Neuronal stem cell (in vitro differentiated cells): ENCODE measurements at places on chromosomes 6 and 20.

DNA sequence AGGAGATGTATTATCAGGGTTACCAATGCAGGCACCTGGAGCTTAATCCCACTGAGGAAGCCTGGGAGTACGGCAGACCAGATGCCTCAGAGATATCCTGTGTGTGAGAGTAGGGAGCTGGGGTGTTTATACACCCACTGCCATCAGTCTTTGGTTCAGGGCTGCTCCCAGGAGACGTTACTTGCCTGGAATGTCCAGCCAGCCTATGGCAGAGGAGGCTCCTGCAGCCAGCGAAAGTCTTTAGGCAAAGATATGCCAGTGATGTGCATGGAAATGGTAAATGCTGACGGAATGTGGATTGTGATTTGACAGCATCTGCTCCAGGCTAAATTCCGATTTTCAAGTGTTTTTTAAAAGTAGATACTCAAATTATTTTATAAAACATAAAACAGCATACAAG, 282.0 kb downstream of the BTBD3 start:
- DNase-seq: no peak

GRCh38 chr6:55528624-55529023, 50.4 kb downstream of the HMGCLL1 start:
- DNase-seq: peak; percentile 5

DNA sequence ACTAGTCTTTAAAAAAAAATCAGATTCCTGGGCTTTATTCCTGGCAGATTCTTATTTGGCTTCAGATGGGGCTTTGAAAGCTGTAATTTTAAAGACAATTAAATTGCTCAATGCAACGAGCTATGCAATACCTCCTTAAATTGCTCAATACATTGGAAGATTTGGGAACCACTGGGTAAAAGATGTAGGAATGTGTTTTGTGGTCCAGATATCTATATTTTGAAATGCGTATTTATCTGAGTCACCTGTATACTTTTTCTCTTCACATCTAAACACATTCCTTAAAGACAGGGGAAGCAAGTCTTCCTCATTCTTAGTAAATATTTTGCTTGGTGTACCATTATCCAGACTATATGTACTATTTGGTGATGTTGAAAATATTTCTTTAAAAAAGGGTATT, 29.6 kb upstream of the MAP7 start:
- no peak for DNase-seq

DNA sequence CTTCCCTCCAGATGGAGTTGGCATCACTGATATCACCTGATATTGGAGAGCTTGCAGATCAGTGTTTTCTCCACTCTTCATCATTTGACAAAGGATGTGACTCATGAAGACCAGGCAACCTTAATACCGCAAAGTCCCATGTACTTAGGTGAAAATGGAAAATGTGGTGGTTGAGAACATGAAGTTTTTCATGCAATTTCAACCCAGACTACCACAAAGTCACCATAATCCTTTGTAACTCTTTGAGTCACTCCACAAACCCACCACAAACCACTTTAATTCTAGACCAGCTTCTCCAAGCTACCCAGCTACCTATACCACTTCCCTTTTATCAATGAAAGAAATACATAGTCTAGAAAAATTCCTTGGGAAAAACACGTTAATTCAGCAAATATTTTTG, 7.1 kb downstream of the NHLRC1 start:
- no peak for DNase-seq

- DNase-seq: no peak
Measured at GRCh38 chr6:106039897-106040592, 46.1 kb upstream of the PRDM1 start.

- DNase-seq: no peak
Measured at GRCh38 chr6:124854338-124854922, 107.8 kb upstream of the RNF217 start.

DNA sequence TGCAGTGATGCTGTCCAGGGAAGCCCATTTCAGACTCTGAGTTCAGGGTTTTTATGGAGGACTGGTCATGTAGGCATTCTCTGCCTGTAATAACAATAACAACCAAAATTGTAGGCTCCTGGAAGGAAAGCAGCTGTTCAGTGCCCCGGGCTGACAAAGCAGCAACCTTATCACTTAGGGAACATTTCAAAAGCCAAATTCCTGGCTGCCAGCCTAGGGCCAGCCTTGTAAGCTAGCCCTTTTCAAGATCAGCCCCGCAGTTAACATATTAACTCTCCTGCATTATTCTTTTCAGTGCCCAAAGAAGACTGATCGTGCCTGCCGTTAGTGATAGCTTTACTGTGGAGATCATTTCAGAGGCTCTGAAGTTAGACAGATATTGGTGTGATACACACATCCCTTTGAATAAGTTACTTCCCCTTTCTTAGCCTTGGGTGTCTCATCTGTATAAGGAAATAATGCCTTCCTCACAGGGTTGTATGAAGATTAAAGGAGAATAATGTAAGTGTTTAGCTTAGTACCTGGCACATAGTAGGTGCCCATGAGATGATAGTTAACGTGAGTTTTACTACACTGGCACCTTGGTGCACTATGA, 44.1 kb downstream of the CTNNBL1 start:
- DNase-seq: no peak

GRCh38 chr20:62876902-62877816, 15.5 kb upstream of the TCFL5 start:
- no peak for DNase-seq

DNA sequence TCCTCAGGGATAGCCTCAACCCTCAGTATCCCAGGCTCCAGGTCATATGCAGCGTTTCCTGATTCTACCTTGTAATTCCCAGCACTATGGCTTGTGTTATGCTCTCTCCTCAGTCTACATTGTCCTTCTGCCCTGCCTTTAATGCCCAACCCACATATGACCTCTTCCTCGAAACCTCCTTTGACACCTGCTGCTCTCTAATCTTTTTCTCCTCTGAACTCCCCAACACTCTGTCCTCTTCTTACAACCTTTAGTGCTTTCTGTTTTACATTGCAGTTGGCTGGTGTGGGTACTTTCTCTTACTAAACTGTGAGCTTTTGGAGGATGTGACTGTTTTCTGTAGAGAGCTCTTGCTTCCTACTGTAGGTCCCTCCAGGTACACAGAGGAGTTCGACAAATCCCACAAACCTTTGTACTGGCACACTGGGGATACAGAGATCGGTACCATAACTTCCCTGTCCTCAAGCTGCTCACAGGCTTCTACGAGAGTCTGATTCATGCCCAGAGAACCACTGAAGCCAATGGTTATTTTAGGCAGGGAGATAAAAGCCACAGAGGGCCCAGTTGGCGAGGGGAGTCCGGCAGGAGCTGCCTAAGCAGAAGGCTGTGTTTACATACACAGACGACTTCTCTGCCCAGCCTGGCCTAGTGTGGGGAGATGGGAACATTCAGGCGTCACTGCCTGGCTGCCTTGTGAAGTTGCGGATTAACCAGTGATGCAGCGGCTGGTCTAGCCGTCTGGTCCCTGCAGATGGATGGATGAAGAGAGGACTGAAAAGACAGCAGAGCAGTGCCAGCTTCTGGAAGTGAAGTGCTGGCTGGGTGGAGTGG, 8.4 kb upstream of the EPB41L1 start:
- no peak for DNase-seq

- DNase-seq: no peak
Measured at GRCh38 chr6:87180105-87180728, 24.9 kb downstream of the ZNF292 start.

GRCh38 chr6:1579096-1579495, 30.6 kb upstream of the FOXC1 start:
- DNase-seq: no peak

DNA sequence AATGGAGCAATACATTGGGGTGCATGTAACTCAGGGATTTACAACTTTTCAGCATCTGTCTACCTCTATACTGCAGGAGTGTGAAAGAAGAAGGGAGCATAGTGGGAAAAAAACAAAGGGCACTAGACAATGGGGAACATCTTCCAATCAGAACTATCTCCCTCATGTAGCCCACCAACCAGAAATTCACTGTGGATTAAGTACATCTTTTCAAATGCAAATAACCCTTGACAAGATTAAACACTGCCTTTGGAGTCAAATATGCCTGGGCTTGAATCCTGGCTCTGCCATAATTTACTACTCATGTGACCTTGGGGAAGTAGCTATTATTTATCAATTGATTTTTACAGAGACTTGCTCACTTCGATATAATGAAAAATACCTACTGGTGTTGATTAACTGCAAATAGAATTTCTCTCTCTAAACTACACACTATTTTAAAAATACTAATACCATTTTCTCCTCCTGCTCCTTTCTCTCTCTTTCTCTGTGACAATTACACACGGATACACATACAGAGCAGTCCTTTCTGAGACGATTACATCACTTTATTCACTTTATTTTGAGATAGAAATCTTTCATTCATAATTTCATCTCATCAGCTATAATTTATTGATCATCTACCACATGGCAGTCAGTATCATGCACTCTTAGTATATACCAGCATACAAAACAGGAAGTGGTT, 783.7 kb downstream of the FRK start:
- DNase-seq: no peak
